ENCODE measurements at places on chromosomes 2 and 18.

- DNase-seq, result no peak
Measured at GRCh38 chr2:138122891-138123290, 158.6 kb downstream of the HNMT start.

DNA sequence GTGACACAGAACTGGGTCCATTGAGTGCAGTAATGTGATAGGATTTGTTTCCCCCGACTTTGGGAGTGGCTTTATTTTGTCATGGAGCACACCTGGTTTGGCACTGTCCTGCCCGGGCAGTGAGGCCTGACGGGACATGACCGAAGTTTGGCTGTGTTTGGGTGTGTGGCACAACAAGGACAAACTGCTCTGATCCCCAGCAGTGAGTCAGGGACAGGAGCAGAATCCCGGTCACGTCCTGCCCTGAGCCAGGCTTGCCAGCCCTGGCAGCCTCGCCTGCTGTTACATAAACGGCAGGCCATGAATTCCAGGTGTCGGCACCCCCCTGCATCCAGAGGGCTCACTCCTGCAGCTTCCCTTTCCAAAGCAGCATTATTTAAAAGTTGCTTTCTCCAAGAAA, 45.7 kb downstream of the IMPA2 start:
- no peak for DNase-seq

DNA sequence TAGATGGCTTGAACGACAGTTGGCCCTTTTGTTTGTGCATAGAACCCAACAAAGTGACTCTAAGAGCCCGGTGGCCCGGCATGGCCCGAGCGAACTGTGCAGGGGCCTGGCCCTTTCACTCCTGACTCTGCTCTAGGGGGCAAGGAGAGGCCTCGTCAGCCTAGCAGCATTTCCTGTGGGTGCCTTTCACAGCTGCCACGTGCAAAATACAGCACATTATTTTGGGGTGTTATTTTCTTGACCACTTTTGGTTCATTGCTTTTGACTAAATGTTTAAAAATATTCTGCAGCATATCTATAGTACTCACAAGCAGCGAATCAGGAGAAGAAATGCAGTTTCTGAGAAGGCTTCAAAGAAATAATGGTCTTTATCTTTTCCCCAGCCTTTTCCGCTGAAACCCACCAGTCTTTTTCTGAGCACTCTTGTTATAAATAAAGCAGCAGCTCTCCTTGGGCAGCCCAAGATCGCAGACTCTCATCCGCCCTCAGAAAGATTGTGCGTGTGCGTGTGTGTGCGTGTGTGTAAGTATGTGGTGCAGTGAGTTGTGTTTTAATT, 31.3 kb downstream of the DGKD start:
- peak; percentile 78 for DNase-seq

DNA sequence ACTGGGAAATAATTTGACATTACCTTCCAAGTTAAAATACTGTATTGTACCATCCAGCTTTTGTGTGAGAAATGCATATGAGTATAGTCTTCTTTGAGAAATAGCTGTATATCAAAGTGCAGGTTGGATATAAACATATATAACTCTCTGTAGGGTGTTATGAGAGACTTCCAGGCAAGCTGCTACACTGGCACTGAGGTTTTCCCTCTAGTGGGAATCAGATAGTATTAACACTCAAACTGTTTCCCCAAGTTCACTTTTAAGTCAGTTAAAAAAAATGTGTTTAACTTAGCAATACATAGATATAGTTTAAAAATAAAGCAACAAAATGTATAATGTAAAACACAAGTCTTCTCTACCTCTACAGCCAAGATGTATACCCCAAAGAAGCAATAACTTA, 368.4 kb upstream of the SLC8A1 start:
- DNase-seq, result no peak

DNA sequence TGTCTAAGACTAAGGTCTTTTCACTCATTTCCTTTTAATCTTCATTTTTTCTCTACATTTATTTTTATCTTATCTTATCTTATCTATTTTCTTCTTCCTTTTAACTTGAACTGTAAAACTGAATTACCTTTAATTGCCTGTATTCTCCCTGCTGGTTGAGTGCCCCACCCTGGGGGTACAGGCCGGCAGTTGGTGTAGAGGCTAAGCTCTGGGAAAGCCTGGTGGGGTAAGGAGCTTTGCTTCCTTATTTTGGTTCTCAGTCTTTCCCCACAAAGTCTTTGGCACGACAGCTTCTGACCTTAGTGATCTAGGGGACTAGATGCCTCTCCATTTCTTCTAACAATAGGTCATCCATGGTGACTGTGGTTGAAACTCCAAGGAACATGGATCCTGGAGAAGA, 26.8 kb upstream of the HAAO start:
- DNase-seq, result no peak

GRCh38 chr2:25756536-25756935, 83.2 kb upstream of the DTNB start:
- DNase-seq, result no peak

GRCh38 chr2:9364791-9365497, 58.4 kb downstream of the ITGB1BP1 start:
- DNase-seq, result no peak

DNA sequence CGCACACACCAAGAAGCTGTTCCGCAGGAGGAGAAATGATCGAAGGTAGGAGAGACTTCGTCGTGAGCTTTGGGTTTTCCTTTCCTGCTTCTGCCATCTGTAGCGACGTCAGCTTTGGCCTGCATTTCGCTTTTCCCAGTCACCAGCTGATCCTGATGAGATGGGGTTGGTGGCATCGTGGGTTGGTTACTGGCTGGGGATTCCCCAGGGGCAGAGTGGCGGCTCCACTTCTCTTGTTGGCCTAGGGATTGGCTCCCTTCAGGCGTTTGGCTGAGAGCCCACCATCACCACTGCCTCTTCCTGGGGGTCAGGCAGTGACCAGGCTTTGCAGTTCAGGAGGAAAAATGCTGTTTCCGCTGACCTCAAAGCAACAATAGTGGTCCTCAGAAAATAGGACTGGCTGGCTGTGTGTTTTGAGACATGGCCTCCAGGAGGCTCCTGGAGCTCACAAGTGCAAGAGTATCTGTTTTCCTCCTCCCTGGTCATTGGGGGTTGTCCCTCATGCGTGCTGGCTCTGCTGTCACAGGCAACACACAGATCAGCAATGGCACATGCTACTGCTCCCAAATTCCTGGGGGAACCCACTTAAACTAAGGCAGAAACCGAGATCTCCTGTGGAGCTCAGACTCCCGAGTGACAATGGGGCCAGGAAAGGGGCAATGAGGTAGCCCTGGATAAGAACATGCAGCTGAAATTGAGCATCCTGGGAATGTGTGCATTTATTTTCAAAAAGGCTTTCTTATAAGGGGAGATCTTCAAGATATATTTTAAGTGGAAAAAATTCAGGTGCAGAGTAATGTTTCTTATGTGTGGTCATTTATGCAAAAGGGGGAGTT, 173.0 kb downstream of the CTIF start:
- peak; percentile 40 for DNase-seq

DNA sequence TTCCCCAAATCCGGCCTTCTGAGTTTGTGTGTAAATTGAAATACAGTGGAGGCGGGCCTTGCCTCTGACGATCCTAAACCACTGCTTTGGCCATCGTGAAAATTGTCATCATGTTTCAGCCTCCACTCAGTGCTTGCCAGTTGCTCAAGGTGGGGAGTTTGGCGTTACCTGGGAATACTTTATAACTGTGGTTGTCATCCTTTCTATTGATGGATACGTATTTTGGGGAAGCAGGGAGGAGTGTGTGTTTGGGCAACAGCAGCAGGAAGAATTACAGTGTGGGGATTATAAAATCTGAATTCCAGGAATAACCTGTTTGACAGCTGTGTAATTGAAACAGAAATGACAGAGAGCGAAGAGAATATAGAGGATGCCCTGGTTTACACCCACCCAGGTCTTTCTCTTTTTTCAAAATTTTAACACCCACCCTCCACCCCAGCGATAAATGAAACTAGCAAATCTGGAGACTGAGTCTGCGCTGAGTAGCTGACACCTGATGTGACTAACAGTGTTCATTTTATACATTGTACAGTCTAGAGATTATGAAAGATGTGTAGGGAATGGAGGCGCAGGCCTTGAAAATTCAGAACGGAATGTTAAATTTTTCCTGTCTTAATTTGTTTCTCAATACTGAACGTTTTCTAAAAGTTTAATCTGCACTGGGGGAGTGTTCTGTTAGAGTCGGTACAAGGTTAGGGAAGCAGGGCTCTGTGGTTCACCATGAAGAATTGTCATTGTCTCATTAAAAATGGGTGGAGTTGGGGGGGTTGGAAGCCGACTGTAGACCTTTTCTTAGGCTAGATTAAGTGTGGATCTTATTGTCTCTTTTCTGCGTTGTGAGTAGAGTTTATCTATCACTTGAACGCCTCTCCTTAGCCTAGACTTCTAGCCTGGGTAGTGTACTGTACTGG, 1.6 kb downstream of the MAP4K4 start:
- DNase-seq, result peak; percentile 48

DNA sequence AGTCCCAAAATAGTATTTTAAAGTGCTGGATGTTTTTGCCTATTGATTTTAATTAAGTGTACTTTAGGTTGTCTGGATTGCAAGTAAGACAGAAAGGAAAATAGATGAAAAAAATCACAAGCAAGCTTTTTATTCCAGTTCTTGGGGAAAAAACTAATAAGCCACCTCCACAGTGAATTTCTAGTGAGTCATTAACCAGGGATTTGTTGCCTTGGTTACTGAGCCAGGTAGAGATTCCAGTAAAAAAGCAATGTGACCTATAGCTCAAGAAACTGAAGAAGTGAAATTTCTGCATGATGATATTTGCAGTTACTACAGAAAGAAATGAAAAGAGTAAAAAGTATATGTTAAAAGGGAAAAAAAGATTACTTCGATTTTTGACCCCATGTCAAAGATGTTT, 160.6 kb downstream of the METTL4 start:
- DNase-seq, result no peak

DNA sequence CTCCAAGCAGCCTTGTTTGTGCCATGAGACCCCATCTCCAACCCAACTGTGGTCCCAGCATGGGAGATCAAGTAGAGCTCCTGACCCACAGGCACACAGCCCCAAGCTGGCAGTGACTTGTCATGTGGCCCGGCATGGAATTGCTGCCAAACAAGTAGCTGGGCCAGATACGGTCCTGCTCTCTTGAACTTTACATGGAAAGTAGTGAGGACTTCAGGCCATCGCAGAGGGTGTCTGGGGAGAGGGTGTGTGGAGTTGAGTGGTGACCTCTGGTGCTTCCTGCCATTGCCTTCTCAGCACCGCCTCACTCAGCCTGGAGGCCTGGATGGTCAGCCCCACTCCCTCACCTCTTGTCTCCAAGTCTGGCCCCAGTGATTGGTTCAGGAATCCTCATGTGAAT, 10.9 kb upstream of the SLC4A3 start:
- DNase-seq, result no peak

GRCh38 chr2:239241431-239241960, 159.3 kb downstream of the HDAC4 start:
- DNase-seq, result no peak

- no peak for DNase-seq
Measured at GRCh38 chr2:206955253-206955652, 15.9 kb downstream of the CPO start.

DNA sequence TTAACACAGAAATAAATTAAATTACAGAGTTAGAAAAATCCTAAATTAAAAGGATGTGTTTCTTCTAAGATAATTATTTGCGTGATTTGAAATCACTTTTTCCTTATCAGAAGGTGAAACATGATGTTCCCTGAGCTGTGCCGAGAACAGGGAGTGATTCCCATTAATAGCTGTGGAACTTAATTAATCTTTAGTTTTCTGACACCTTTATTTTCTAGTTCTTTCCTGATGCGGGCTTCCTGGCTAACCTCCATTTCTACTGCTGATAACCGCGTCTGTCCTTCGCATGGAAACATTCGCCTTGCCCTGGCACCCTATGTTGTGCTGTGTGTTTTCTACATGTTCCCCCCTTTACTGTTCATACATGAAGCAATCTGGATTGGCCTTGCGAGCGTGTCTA, 172.9 kb downstream of the FAM210A start:
- no peak for DNase-seq

- no peak for DNase-seq
Measured at GRCh38 chr2:55954306-55955035, 30.9 kb upstream of the EFEMP1 start.

- no peak for DNase-seq
Measured at GRCh38 chr18:12782521-12782920, 79.7 kb downstream of the PSMG2 start.

DNA sequence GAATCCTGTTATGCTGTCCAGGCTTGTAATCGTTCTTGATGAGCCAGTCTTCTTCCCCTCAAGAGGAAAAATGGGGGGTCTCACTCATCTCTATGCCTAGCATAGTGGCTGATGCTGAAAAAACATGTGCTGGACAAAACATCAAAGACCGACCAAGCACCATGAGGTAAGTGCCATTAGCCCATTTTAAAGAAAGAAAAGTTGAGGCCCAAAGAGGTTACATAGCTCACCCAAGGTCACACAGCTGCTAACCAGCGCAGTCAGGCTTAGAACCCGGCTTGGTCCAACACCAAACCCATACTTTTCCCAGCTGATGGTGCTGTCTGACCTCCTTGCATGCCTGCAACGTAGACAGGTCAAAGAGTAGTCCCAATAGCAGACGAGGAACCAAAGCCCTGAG, 156.4 kb downstream of the INHBB start:
- DNase-seq, result no peak
